ENCODE measurements at places on chromosomes 7 and 10.

DNA sequence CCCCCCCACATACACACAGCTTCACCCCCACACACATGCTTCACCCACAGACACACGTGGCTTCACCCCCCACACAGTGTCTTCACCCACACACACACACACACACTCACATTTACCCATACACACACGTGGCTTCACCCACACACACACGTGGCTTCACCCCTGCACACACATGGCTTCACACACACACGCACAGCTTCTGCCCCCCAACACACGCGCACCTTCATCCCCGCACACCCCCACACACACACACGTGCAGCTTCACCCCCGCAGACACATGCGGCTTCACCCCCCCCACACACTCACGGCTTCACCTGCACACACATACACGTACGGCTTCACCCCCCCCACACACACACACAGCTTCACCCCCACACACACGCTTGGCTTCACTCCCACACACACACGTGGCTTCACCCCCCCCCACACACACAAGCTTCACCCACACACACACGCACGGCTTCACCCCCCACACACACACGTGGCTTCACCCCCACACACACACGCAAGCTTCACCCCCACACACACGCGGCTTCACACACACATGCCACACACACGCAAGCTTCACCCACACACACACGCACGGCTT lies 82.4 kb downstream of the NKX6-2 start:
- H3K36me3 ChIP-seq, result peaks cover 61% of the 10 kb centered on the region
- no peaks in the 10 kb centered on the region for H3K27me3 ChIP-seq
- H3K4me3 ChIP-seq, result no peak overlapping the region
- H3K27ac ChIP-seq, result no peak overlapping the region
- DNase-seq, result no peak

GRCh38 chr10:81873231-81873931 lies 1.6 kb upstream of the NRG3 start:
- DNase-seq, result no peak
- peaks cover 14% of the 10 kb centered on the region for H3K4me1 ChIP-seq
- peaks cover 37% of the 10 kb centered on the region for H3K27me3 ChIP-seq
- H3K4me3 ChIP-seq, result no peak overlapping the region
- no peak overlapping the region for H3K27ac ChIP-seq

DNA sequence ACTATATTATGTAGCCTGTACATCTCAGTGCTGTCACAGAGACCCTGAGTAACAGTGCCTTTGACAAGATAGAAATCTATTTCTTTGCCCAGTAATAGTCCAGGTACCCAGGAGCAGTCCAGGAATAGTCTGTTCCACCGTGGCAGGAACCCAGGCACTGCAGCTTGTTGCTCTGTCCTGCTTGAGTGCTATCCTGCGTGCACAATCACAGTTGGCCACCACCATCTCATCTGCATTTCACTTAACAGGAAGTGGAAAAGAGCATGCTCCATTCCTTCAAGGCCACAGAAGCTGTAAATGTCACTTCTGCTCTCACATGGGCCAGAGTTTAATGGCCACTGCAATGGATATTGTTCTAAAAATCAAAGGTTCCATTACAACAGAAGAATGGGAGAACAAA lies 61.5 kb upstream of the PRR15 start:
- H3K4me1 ChIP-seq, result no peaks in the 10 kb centered on the region
- H3K36me3 ChIP-seq, result no peaks in the 10 kb centered on the region
- H3K27ac ChIP-seq, result no peak overlapping the region
- H3K4me3 ChIP-seq, result no peak overlapping the region

DNA sequence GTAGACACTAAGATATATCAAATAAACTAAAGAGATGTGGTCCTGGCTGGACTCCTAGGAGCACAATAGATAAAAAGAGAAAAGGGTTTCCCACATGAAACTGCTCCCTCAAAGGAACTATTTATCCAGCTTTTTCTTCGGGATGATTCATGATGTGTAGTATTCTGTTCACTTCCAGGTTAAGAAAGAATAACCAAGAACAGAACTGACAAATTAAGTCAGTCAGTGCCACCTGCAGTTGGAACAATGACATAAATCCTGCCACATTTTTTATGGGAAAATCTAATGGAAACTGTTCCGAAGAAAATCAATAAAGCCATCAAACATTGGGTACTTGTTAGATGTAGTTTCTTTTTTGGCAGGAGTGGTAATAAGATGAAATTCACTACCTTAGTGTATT lies 87.1 kb downstream of the POLR1F start:
- no peak overlapping the region for H3K4me3 ChIP-seq
- H3K27ac ChIP-seq, result no peak overlapping the region
- no peaks in the 10 kb centered on the region for H3K4me1 ChIP-seq
- no peaks in the 10 kb centered on the region for H3K36me3 ChIP-seq
- DNase-seq, result no peak
- H3K27me3 ChIP-seq, result no peaks in the 10 kb centered on the region

DNA sequence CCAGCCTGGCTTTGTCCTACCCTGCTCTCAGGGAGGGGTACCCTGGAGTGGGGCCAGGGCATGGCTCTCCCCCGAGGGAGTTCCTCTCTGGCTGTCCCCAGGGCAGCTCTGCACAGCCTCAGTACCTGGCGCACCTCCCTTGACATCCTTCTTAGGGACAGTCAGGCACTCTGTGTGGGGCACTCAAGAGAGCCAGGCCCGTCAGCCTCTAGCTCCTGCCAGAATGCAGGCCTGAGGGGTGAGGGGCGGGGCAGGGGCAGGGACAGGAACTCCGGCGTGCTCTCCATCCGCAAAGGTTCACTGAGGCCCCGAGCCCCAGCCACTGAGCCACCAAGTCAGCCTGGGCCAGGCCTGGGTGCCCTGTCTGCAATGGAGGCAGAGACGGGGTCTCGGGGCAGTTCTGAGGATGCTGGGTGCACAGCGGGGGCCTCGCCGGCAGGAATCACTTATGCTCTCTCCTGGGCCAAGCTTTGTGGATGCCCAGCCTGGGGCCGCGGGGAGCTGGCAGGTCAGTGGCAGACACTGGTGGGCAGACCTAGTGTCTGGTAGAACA lies 10.1 kb downstream of the LIMK1 start:
- H3K36me3 ChIP-seq, result peaks cover 30% of the 10 kb centered on the region
- DNase-seq, result no peak
- no peaks in the 10 kb centered on the region for H3K27me3 ChIP-seq
- H3K27ac ChIP-seq, result peak overlapping the region; percentile 97
- H3K4me3 ChIP-seq, result peak overlapping the region; percentile 90

DNA sequence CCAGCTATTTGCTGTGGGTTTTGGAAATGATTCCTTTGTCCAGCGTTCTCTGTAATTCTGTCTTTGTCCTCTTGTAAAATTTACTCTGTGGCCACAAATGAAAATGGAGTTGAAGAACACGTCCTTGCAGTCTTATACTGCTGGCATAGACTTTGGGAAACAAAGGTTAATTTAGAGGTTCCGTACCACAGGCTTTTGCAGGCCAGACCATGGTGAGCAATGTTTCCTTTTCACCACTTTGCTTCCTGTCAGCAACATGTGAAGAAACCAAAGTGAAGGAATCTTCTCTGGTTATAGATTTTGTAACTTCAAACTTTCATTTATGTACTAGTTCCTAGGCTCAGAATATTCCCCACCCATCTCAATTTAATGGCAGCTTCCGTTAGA lies 488.5 kb downstream of the MDFIC start:
- H3K36me3 ChIP-seq, result no peaks in the 10 kb centered on the region
- no peak for DNase-seq
- no peak overlapping the region for H3K4me3 ChIP-seq
- no peak overlapping the region for H3K27ac ChIP-seq
- H3K27me3 ChIP-seq, result no peaks in the 10 kb centered on the region

DNA sequence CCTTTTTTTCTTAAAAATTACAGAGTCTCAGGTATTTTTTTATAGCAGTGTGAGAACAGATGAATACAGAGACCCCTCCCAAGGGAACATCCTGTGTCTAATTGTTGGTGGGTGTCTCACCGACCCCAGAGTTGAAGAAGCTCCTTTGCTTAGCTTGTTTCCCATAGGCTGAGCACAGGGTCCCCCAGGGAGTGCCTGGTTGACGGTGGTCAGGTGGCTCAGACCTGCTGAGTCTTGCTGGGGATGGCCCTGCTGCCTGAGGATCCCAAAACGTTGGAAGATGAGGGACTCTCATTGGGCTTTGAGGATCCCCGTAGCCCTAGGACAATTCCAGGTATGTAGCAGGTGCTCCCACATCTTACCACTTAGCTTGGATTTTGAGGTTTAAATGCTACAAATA lies 19.5 kb downstream of the SCART1 start:
- no peak for DNase-seq
- no peak overlapping the region for H3K27ac ChIP-seq
- peaks cover 8% of the 10 kb centered on the region for H3K4me1 ChIP-seq

DNA sequence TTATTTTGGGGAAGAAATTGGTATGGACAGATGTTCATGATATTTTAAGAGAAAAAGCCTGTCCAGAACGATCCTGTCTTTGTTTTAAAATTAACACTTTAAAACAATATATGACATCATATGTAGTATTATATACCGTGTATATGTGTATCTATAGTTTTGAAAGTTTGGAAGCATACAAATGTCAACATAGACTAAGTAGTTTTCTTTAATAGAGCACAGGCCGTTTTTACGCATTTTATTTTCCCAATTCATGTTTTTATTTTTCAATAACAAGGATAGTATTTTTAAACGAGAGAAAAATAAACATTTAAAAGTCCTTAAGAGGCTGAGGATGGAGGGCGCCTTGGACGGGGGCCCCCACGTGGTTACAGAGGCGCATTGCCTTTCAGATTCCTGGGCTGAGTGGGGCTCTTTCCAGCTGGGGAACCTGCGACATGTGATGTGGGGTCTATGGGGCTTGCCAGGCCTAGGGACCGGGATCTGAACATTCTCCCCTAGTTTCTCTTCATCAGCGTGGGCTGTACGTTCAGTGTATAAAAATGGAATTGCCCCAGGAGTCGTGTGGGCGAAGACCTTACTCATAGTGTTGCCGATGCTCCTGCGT lies 127.8 kb upstream of the ZNF746 start:
- peak overlapping the region; percentile 31 for H3K27ac ChIP-seq
- peaks cover 36% of the 10 kb centered on the region for H3K4me1 ChIP-seq
- peak overlapping the region; percentile 92 for H3K4me3 ChIP-seq

GRCh38 chr7:102439963-102440795 lies 6.8 kb downstream of the ORAI2 start:
- peaks cover 66% of the 10 kb centered on the region for H3K4me1 ChIP-seq
- H3K27me3 ChIP-seq, result no peaks in the 10 kb centered on the region
- H3K36me3 ChIP-seq, result peaks cover 57% of the 10 kb centered on the region
- DNase-seq, result no peak

GRCh38 chr7:158085741-158086695 lies 501.6 kb downstream of the PTPRN2 start:
- no peaks in the 10 kb centered on the region for H3K4me1 ChIP-seq
- peaks cover 2% of the 10 kb centered on the region for H3K36me3 ChIP-seq
- H3K4me3 ChIP-seq, result no peak overlapping the region
- H3K27me3 ChIP-seq, result no peaks in the 10 kb centered on the region
- DNase-seq, result no peak

DNA sequence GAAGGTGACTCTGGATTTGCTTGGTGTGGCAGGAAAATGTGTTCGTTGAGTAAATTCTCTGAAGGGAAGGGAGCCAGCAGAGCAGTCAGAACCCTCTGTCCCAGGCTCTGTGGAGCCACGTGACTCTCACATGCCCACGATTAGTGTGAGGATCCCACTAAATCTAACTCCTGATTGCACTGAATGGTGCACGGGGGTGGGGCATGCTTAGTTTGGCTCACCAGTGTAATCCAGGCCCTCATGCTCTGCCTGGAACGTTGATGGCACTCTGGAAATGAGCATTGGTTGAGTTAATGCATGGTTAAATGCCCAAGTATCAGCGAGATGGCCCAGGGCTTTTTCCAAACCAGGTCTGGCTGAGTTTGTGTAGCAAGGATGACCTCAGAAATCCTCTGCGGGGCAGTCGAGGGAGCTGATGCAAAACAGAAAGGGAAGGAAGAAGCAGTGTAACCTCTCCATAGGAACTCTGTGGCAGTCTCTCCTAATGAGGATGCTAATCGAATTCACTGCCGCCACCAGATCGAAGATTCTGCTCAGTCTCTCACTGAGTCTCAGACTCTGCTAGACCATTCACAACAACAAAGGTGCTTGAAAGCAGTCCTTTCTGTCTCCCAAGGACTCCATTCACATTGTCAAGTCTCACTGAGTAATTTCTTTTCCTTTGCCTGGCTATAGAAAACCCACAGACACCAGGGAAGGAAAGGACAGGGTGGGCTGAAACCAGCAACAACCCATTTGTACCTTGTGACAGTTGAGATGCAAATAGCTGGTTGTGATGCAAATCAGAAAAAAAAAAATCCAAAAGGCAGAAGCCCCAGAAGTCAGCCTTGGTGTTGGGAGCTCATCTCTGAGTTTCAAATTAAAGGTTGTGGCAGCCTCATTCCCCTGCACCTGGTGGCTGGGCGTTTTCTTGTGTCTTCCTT lies 98.1 kb downstream of the C10orf105 start:
- no peaks in the 10 kb centered on the region for H3K36me3 ChIP-seq
- DNase-seq, result no peak

DNA sequence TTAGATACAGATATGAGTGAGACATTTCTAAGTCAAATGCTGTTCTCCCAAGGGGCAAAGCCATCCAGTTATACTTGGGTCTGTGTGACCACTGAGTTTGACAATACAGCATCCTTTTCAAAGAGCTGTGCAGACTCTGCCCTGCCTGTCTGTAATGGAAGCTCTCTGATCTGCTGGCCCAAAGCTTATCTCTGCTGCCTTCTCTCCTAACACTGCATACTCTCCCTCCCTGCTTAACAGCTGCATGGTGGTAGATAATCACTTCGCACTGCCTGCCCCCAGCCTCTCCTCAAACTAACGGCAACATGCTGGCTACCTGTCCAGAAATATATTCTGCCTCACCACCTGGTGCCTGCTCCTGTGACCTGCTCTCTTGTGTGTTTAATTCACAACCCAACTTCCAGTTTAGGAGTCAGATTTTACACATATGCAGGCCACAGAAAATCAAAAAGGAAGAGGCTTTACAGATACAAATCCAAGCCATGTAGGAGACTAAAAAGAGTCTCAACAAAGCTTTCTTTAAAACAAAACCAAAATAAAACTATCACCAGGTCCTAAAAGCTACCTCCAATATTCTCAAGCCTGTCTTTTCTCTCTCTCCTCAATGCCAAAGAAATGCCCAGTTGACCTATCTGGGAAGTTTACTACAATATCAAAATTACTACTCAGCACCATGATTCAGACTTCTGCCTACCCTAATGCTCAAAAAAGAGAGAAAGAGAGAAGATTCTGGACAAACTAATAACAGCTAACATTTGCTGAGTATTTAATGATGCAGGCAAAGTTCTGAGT lies 145.6 kb downstream of the RELN start:
- H3K27me3 ChIP-seq, result no peaks in the 10 kb centered on the region
- H3K4me3 ChIP-seq, result no peak overlapping the region
- no peaks in the 10 kb centered on the region for H3K4me1 ChIP-seq
- DNase-seq, result no peak
- no peaks in the 10 kb centered on the region for H3K36me3 ChIP-seq
- no peak overlapping the region for H3K27ac ChIP-seq

DNA sequence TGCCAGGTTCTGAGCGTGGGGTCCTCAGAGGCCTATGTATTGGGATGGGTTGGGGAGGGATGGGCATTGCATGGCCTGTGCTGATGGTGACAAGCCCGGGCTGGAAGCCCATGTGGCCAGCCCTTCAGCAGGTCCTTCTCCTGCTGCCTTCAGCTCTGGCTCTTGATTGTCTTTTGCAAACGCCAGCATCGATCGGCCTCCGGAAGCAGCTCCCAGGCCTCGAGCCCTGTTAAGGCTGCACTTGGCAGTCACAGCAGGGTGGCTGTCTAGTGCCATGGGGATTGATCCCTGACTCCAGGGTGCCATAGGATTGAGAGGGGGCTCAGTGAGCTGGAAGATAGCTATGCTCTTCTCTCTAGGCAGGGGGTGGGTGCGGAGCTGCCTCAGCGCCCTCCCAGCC lies 51.4 kb downstream of the CDH23 start:
- DNase-seq, result no peak
- H3K36me3 ChIP-seq, result no peaks in the 10 kb centered on the region
- H3K4me3 ChIP-seq, result no peak overlapping the region
- H3K27ac ChIP-seq, result no peak overlapping the region
- no peaks in the 10 kb centered on the region for H3K4me1 ChIP-seq
